Glomerular endothelial cell (primary cell): ENCODE measurements at places on chromosomes 3 and 15. TPM values are rescaled to one million over a fixed set of nuclear protein-coding genes. Genes with fewer than 3 reads are reported as not detected.

GRCh38 chr3:47003056-47003410 lies 23.6 kb downstream of the NBEAL2 start:
- DNase-seq = no peak

DNA sequence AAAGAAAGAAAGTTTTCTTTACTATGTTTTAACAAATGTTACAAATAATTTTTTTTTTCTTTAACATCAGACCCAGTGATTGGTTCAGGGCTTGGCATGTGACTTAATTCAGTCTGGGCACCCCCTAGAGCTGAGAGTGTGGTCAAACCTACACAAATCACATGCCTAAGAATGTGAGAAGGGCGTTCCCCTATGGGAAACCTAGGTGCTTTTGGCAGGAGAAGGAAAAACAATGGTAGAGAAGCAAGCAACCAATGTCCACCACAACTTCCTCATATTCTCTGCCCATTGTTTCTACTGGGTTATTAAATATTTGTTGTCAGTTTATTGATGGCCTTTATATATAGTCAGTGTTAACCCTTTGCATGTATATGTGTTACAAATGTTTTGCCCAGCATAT lies 21.4 kb upstream of the PIAS1 start:
- no peak for DNase-seq

Gene ATP2B2
- not detected in 2 replicates for total RNA-seq

DNA sequence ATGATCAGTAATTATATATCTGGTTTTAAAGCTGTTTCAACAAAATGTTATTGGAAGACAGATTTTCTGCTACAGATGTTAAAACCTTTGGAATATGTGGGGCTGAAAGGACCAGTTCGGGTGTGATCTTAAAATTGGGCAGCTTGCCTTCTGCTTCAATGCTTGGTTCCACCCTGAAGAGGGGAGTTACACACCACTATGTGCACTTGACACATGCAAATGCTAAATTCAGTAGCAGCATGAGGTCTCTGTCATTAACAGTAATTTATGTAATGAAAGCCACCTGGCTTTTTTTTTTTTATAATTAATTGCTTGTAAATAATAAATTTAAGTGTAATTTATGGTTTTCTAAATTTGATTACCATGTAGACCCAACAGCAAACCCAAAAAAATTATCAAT lies 24.6 kb downstream of the CDIN1 start:
- DNase-seq = no peak

DNA sequence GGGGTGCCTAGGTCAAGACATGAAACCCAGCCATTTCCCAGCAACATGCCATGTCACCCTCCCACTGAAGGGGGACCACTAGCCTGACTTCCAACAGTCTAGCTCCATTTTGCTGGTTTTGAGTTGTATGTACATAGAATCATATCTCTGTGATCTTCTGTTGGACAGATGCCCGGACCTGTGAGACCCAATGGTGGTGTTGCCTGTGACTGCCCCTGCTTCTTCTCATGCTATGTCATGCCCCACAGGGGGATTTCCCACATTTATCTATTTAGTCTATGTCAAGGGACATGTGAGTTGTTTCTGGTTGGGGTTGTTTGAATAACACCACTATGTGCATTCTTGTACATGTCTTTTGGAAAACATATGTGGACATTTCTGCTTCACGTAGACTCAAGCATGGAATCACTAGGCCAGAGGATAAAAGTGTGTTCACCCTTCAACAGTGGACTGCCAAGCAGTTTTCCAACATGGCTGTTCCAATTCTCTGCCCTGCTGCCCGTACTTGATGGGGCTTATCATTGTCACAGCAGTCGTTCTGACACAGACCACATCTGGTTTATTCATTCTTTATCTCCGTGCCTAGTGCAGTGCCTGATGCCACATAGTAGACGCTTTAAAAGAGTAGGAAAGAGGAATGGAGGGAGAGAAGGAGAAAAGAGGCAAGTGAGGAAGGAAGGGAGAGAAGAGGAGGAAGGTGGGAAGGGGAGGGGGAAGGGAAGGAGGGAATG lies 114.4 kb downstream of the TPRA1 start:
- no peak for DNase-seq

GRCh38 chr15:65561934-65562333 lies 31.7 kb downstream of the HACD3 start:
- DNase-seq = no peak

DNA sequence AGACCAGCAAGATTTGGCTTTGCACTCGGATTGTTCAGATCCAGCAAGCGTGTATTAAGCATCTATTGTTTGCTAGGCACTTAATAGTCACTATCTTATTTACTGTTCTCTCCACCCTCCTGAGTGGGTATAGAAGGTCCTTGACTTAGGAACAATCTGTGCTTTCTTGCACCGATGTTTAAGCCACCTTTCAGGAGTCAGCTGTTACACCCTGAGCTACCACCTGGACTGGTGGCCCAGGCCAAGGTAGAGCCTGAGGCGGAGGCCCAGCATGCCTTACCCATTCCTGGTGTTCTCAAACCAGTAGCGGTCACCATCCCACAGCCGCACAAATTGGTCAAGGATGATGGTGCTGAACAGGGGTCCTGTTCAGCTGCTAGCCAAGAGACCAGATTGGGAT lies 10.0 kb downstream of the DUOX1 start:
- no peak for DNase-seq

DNA sequence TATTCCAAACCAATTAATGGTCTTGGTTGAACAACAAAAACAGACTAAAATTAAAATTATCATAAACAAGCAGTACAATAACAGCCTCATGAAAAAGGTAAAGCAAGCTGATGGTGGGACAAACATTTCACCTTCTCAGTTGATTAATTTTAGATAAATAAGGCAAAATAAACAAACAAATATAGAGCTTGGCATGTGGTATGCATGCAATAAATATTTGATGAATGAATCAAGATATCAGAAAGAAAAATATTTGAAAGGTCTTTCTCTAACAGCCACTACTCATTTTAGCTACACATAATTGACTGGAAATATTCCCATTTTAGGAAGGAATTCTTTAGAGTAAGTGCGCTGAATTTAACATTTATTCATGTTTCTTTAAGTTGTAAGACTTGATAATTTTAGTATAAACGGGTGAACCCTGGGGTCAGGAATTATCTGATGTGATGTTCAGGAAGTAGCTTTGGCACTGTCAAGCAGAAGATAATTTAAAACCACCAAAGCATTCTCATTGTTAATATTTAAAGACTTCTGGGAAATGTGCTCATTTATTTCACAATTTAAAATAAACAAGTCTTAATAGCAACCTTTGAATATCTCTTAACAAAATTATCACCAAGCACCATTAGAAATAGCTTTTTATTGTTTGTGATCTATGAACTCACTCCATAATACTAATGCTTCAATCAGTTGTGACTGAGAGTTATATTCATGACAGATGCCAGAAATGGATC lies 372.3 kb upstream of the TGFBR2 start:
- DNase-seq = no peak

Gene TGM5
- total RNA-seq = not detected in 2 replicates

- no peak for DNase-seq
Measured at GRCh38 chr15:27869697-27870281, 229.3 kb downstream of the OCA2 start.

DNA sequence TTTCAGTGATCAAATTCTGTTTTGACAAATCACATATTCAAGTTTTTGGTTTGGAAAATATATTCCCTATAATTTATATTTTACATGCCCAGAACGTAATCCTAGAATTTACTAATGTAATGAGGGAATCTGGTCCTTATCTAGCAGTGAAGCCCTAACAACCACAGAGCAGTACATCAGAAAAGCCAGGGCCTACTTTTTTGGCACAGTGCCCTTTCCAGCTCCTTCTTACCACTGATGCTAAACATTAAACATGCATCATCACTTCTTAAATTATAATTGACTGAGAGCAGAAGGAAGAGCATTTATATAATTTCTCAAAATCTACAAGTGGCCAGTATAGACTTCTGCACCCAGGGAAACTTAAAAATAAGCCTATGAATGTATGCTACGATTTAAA lies 66.7 kb downstream of the FBXL22 start:
- no peak for DNase-seq

Gene EIF4A2
- total RNA-seq = 233 and 236 TPM in 2 replicates

- DNase-seq = no peak
Measured at GRCh38 chr3:196082619-196082971, 705 bp upstream of the TFRC start.

- DNase-seq = no peak
Measured at GRCh38 chr15:55827204-55827603, 84.3 kb upstream of the PRTG start.

Gene AP3S2
- 31.4 and 33.1 TPM in 2 replicates for total RNA-seq

Gene RASSF1
- 23.8 and 40.5 TPM in 2 replicates for total RNA-seq

- DNase-seq = no peak
Measured at GRCh38 chr3:36734742-36735141, 29.6 kb downstream of the DCLK3 start.

DNA sequence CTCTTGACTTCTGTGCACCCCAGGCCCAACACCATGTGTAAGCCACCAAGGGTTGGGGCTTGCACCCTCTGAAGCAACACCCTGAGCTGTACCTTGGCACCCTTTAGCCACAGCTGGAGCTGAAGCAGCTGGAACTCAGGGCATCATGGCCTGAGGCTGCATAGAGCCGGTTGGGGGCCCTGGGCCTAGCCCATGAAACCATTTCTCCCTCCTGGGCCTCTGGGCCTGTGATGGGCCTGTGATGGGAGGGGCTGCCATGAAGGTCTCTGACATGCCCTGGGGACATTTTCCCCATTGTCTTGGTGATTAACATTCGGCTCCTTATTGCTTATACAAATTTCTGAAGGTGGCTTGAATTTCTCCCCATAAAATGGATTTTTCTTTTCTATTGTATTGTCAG lies 22.4 kb upstream of the ADAMTSL3 start:
- no peak for DNase-seq

Gene FAM43A
- 505 and 617 TPM in 2 replicates for total RNA-seq

Gene TRIM42
- not detected in 2 replicates for total RNA-seq
